ENCODE measurements at places on chromosomes 6 and 20.
A peak's percentile ranks its signal among the peaks of the same experiment; 100 is the strongest.

- DNase-seq: peak; percentile 85
These were observed 45.6 kb upstream of the ANKEF1 start for GRCh38 chr20:9989066-9989724.

- no peak for DNase-seq
These were observed 609.3 kb downstream of the COL12A1 start for GRCh38 chr6:74596588-74596987.

- DNase-seq: no peak
These were observed 65.4 kb upstream of the MAFB start for GRCh38 chr20:40754339-40754943.

DNA sequence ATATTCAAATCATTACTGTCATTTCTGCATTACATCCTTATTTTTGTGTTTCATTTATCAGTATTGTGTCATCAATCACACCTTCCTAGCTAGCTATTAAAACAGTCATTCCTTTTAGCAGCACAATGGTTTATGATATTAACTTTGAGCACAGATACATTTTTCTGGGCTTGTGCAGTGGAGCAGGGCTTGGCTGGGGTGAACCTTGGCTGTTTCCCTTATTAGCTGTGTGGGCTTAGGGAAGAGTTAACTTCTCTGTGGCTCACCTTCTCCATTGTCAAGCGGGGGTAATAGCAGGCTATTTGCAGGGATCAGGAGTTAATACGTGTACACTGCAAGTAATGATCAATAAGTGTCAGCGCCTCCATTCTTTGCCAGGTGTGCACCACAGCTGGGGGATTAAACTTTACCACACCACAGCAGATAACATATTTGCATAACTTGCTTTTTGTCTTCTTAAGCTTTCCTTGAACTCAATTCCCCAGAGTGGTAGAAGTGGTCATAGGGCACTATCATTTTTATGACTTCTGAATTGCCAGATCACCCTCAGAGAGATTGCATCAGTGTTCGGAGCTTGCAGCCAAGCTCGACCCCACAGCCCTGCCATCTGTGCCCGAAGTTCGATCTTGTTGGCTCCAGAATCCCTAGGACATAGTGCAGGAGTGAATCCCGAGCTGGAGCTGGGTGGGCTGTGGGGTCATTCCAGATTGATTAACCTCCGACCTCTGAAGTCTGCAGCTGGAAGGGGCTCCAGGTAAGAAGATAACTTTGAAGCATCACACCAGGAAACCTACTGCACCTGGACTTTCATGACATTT lies 1.5 kb upstream of the PYGB start:
- DNase-seq: no peak

DNA sequence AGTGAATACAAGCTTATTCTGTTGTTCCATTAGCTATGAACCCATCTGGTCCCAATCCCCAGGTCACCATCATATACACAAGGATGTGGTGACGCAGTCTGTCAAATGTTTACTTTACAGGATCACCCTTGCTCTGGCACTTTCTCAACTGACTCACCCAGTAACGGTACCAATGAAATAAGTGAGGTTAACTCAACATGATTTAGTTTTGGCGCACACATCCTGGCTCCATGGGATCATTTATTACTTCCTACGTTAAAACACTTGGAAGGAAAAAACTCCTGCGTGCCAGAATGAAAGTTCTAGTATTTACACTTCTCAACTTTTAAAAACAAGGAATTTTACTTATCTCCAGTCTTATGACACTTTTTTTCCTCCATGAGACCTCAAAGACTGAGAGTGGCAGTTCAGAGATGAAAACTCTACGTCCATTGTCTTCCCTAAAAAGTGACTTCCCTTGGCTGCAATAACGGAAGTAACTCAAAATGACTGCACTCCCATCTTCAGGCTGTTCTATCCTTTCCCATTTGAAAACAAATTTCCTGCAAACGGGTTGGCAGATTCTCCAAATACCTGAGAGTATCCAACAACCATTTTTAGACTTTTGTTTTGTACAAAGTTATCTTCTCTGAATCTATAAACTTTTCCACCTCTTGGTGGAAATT lies 15.9 kb downstream of the AGPAT4 start:
- DNase-seq: peak; percentile 76

GRCh38 chr20:58538752-58539151 lies 23.6 kb upstream of the APCDD1L start:
- no peak for DNase-seq

DNA sequence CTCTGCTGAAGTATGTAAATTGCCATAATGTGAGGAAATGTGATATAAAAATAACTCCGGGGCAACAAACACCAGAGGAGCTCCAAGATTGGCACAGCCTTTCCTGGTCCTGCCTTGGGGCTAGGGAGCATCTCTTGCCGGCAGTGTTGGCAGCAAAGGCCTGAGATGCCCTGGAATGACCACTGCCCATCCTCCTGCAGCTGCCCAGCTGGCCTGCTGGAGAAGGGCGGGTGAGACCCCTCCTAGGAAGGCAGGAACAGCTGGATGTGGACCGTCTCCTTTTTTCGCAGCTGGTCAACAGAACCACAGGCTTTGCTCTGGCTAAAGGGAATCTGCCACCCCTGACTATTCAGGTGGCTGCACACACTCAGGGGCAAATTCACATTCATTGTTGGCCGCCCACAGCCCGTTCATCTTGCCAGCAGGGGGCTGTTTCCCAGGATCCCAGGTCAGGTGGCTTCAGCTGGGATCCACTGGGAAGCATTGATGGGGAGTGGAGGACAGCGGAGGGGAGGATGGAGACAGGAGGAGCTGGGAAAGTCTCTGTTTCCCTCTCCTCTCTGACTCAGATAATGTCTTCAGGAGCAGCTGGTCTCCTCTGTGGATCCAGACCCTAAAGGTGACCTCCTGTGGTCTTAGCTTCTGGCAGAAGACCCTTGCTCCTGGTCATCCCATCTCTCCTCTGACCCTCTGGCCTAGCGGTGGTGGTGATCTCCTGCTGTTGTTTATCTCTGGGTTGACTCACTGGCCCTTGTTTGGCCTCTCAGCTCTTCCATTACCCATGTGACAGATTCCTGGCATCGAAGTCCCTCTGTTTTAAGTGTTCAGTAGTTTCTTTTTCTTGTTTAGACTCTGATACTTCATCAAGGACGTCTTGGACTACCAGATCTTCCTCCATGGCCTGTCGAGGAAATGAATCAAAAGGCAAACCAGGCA lies 336.7 kb downstream of the DHX35 start:
- no peak for DNase-seq

DNA sequence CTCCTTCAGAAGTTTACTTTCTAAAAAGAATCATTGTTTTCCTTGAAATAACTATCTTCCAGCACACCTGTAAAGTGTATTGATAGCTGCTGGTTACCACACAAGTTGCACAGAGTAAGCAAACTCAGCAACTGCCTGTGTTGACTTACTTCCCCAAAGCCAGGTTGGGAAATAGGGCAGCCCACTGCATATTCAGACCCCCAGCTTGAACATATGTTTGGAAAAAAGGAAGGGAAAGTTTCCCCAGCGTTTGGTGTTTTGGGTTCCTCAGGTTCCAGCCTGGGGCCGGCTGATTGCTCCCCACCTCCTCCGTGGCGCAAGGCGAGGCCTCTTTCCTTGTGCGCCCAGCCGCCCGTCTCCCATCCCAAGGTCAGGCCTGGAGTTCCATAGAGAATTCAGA lies 70.1 kb upstream of the QKI start:
- DNase-seq: no peak

- peak; percentile 15 for DNase-seq
These were observed 637.4 kb downstream of the CD109 start for GRCh38 chr6:74333406-74333805.

GRCh38 chr20:16317445-16318362 lies 255.5 kb downstream of the KIF16B start:
- no peak for DNase-seq

DNA sequence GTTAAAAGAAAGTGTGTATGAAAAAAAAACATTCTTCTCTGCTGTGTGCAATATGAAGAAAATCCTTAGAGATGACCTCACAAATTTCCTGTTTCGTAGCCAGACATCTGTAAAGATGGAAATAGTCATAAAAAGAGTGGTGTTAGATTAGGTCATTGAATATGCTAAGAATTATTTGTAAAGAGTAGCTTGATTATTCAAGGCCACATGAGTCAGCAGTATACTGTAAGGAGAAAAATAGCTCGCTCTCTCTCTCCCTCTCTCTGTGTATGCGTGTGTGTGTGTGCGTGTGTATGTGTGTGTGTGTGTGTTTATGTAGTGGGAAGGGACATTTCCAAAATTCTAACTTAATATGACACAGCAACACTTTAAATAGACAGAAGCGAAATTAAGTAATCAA lies 78.8 kb downstream of the PTCHD4 start:
- peak; percentile 65 for DNase-seq

- peak; percentile 66 for DNase-seq
These were observed 4.4 kb upstream of the RPS21 start for GRCh38 chr20:62382306-62383198.

DNA sequence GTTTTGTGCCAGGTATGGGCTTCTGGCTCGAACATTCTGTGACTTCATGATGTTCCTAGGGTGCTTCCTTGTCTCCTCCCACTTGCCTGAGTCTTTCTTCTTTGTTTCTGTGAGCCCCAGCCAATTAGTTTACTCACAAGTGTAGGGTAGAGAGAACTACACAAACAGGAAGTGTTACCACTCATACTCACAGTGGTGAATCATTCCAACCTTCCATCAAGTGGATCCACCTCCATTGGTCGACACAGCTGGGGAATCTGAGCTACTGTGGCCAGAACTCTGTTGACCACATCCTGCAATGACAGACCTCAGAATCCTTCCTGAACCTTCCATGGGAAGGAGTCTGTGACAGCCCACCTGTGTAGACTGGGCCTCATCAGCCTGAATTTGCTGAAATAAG lies 76.8 kb downstream of the UNC5CL start:
- peak; percentile 75 for DNase-seq

- no peak for DNase-seq
These were observed 38.3 kb downstream of the BCL2L1 start for GRCh38 chr20:31684153-31685015.

DNA sequence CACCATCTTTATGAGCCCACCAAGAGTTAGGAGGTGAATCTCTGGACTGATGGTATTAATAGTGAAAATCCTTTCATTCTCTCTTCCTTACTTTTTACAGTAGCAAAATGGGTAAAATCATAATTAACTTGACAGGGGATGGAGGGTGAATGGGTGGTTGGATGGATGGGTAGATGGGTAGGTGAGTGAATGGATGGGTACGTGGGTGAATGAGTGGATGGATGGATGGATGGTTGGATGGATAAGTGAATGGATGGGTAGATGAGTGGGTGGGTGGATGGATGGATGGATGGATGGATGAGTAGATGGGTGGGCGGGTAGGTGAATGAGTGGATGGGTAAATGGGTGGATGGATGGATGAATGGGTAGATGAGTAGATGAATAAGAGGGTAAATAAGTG lies 63.2 kb downstream of the BMP7 start:
- no peak for DNase-seq

- no peak for DNase-seq
These were observed 23.9 kb downstream of the GNAS start for GRCh38 chr20:58876437-58876836.

- DNase-seq: no peak
These were observed 316.8 kb downstream of the TFAP2C start for GRCh38 chr20:56945901-56946300.

GRCh38 chr6:87697581-87698546 lies 4.2 kb downstream of the AKIRIN2 start:
- peak; percentile 95 for DNase-seq

DNA sequence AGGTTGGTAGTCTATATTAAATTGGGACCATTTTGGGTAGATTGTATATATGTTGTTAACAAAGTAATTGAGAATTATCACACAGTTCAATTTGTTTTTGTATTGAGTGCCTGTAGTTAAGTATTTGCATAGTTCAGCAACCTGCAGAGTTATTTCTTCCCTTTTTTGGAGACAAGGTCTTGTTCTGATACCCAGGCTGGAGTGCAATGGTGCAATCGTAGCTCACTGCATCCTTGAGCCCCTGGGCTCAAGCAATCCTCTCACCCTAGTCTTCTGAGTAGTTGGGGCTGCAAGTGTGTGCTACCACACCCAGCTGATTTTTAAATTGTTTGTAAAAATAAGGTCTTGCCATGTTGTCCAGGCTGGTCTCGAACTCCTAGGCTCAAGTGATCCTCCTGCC lies 250.5 kb downstream of the UTRN start:
- no peak for DNase-seq

- peak; percentile 78 for DNase-seq
These were observed 36.0 kb downstream of the CCN2 start for GRCh38 chr6:131914967-131915751.

DNA sequence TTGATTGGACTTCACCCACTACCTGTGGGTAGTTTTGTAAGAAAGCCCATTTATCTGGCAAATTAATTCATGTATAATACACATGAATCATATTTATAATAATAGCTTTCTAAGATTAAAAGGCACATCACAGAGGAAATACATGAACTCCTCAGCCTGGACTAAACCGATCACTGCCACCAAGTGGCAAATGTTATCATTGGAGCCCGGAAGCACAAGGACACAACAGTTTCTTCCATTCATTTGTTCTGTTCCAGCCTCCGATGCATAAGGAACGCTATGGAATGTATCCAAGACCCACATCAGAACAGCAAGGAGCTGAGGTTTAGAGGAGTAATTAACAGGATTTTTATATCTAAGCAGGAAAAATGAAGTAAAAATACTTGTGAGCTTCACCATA lies 13.9 kb upstream of the IPCEF1 start:
- DNase-seq: peak; percentile 70

DNA sequence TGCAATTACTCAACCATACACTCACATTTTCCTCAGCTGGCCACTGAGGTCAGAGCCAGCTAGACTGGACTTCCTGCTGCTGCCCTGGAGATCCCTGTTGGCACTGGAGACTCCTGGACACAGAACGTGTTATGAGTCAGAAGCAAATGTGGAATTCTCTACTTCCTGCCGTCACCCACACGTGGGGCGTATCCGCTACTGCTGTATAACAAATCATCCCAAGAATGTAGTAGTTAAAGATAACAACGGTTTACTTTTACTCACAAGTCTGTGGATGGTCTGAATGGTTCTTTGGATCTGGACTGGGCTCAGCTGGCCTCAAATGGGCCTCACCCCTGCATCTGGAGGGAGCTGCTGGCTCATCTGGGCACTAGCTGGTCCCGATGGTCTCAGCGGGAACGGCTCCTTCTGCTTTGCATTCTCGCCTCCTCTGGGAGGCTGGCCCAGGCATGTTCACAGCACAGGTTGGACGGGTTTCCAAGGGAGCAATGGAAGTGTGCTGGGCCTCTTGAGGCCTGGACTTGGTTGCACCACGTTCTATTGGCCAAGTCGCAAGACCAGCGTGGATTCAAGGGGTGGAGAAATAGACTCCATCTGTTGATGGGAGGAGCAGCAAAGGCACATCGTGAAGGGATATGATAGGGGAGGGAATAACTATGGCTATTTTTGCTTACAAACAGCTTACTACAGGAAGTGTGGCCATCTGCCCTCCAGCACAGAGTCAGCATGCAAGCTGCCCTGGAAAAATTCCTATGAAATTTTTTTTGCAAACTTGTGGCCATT lies 118.5 kb downstream of the SNX5 start:
- peak; percentile 88 for DNase-seq

DNA sequence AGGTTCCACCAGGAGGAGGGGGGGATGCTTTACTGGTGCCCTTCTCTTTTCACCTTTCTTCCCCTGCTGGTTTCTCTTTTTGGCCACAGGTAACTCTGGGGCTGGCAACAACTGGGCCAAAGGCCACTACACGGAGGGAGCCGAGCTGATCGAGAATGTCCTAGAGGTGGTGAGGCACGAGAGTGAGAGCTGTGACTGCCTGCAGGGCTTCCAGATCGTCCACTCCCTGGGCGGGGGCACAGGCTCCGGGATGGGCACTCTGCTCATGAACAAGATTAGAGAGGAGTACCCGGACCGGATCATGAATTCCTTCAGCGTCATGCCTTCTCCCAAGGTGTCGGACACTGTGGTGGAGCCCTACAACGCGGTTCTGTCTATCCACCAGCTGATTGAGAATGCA lies 4.4 kb downstream of the TUBB1 start:
- no peak for DNase-seq

GRCh38 chr6:16277101-16277981 lies 39.0 kb downstream of the GMPR start:
- DNase-seq: peak; percentile 94

Measured in fibroblast of skin of scalp (primary cell).